RWPE1 (cell line): ENCODE measurements at places on chromosomes 7 and 10.

GRCh38 chr10:28668363-28669226, 8.7 kb upstream of the BAMBI start:
- peak; percentile 35 for DNase-seq

DNA sequence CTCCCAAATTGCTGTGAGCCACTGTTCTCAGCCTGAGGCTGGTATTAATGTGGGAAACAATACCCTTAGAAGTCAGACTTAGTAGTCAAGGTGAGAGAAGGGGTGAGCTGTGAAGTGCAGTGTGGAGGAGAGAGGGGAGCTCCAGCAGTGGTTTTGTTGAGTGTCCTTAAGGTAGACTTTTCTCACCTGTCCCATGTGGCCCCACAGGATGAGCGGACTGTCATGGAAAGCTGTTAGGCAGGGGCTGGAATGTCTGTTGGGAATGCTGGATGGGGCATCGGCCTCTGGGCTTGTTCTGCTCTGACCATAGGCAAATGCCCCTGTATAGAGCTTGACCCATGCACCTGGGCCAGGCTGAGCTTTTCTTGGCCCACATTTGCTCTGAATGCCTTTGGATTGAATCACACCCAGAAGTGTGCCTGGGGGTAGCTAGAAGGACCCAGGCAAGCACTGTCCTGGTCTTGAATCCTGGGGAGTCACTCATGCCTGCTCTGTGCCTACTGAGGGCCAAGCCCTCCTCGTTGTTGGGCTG, 36.3 kb upstream of the SH2D4B start:
- DNase-seq, result peak; percentile 57

GRCh38 chr10:6398399-6398798, 181.7 kb downstream of the PRKCQ start:
- no peak for DNase-seq

DNA sequence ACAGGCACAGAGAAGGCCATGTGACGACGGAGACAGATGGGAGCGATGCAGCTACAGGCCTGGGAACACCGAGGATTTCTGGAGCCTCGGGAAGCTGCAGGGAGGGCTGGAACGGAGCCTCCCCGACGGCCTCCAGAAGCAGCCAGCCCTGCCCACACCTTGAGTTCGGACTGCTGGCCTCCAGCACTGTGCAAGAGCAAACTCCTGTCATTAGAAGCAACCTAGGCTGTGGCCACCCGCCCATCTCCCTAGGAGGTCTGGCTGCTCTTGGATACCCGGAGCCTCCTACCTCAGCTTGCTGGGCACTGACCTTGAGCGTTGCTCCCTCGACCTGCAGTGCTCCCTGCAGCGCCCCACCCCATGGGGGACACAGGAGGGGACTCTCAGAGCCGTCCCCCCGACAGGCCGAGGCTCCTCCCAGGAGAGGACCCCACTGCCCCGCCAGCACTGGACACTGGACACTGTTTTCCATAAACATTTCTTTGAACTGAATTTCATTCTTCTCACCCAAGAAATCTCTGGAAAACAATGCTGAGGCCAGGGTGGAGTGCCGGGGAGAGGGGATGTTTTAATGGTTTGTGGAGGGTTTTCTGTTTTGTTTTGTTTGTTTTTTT, 22.5 kb upstream of the TNRC18 start:
- no peak for DNase-seq

- DNase-seq, result peak; percentile 57
Observed at GRCh38 chr10:127151981-127152699, 44.3 kb downstream of the INSYN2A start.

DNA sequence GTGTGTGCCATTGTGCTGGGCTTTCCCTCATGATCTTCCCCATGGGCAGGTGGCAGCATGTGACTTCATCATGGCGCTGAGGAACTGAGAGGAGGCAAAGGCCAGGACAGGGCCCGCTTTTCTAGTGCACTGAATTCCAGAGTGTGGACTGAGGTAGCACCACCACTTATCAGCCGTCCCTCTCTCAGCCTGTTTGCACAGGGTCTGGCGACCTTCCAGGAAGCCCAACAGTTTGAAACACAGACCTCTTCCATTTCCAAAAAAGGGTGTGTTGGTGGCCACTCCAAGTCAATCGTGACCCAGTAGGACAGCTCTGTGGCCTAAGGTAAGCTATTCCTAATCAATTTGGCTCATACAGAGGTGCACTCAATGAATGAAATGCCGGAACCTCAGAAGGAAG, 4.4 kb downstream of the DNAJC30 start:
- no peak for DNase-seq

GRCh38 chr7:13908667-13909397, 80.6 kb downstream of the ETV1 start:
- no peak for DNase-seq

- DNase-seq, result no peak
Observed at GRCh38 chr7:38425509-38425908, 152.1 kb upstream of the TARP start.

DNA sequence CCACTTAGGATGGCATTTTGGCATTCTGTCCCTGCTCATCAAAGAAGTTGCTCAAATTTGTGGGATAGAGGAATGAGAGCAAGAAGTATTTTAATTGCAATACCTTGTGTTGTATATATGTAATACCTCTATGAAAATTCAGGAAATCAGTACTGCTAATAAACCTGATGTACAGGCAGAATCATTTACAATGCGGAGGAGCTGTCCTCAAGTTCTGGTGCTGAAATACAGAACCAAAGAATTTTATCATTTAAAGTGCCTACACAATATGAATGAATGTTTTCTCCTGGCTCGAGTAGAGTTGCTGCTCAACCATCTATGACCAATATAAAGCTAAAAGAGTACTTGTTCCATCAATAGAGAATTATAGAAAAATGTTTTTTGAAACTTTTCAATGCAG, 305.8 kb downstream of the PLXNA4 start:
- no peak for DNase-seq
